ENCODE measurements at places on chromosomes 2 and 18.

- no peak for DNase-seq
Measured at GRCh38 chr2:5995832-5996231, 303.6 kb downstream of the SOX11 start.

- no peak for DNase-seq
Measured at GRCh38 chr2:8241317-8241716, 440.5 kb upstream of the ID2 start.

GRCh38 chr2:200274116-200275075 lies 32.1 kb upstream of the SPATS2L start:
- peak; percentile 74 for DNase-seq

DNA sequence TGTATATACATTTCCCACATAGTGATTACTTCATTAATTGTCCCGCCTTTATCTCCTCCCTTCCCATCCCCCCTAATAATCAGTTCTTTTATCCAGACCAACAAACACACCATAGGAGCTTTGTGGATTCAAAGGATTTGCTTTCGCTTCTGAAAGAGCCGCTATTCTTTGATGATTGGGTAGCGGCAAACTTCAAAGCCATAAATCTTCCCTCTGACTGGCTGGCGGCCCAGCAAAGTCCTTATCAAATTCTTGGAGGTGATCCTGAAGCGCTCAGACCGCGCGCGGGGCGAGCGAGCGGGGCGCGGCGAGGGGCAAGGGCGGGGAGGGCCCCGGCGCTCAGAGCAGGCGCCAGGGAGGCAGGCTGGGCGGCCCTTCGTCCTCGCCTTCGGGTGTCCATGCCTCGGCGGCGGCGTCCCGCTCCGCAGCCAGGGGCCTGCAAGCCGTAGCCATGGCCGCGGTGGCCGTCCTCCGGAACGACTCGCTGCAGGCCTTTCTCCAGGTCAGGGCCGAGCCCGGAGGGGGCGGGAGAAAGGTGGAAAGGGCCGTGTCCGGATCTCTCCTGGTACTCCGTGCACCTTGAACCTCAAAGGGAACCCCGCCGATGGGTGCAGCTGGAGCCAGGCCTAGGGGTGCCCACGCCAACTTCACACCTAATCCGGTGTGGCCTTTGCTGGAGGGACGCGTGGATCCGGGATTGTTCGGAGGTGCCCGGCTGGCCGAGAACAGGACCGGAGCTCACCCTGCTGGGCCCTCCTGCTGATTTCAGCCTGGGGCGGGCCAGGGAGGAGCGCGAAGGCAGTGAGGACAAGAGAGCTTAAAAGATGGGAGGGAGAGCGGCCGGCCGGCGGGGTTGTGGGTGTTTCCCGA lies at the start of gene SP5:
TSS of gene SP5 (plus strand) at position 276 of the 870 bp plus-strand sequence. CDS start at position 452, 176 bp downstream.
- DNase-seq: peak; percentile 99

- no peak for DNase-seq
Measured at GRCh38 chr2:207095963-207096362, 69.8 kb downstream of the KLF7 start.

DNA sequence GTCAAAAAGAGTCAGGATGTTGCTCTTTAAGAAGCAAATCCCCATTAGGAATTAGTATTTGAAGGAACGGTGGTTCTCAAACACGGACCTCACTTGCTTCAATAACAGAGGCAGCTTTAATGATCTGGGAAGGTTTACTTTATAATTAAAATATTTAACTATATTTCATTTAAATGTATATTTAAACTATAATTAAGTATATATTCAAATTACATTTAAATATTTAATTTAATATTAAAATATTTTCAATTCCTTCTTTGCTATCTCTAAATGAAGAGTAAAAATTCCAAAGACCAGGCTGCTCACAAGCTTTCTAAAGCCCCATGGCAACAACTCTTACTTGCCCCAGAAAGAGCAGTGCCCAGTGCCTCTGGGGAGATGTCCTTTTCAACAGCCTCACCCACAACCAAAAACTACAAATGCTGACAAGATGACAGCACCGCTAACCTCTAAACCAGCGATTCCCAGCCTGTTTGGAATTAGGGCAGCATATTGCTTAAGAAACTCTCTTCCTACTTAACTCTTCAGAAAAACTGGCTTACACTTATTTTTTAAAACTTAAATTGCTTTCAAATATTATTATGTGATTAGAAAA lies 62.9 kb upstream of the POU3F3 start:
- DNase-seq: no peak

- no peak for DNase-seq
Measured at GRCh38 chr2:61649021-61649420, 110.9 kb upstream of the XPO1 start.
